ENCODE measurements at places on chromosomes 12 and 14. TPM values are rescaled to one million over a fixed set of nuclear protein-coding genes. Genes with fewer than 3 reads are reported as not detected.

The UNC79 gene
- total RNA-seq = 1.1 TPM

The GPRC5D gene
- total RNA-seq = not detected

The MED13L gene
- 152 TPM for total RNA-seq

The PRR4 gene
- total RNA-seq = 7.2 TPM

The CD163 gene
- 18.8 TPM for total RNA-seq

The SPTB gene
- total RNA-seq = 89.3 TPM

All from metanephros (tissue), 2 donors.